ENCODE measurements at places on chromosomes 12 and 14.

GRCh38 chr12:95328708-95329107 is 111.1 kb downstream of the VEZT start:
- DNase-seq = no peak

GRCh38 chr14:99648027-99648784 is 3.3 kb downstream of the HHIPL1 start:
- no peak for DNase-seq

DNA sequence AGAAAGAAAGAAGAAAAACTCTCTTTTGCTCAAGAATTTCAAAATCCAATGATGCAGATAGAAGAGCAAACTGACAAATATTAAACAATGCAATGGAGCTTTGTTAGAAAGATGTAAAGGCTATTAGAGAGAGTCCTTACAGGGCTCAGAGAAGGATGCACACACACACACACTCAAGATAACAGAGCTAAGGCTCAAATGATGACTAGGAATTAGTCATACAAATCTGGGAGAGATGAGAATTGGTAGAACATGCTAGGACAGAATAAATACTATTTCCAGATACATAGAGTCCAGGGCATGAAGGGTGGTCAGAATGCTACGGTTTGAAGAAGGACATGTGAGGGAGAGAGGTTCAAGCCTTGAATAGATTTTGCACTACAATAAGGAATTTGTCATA is 650.1 kb upstream of the MDGA2 start:
- DNase-seq = no peak

GRCh38 chr12:65533177-65533883 is 254.8 kb downstream of the MSRB3 start:
- peak; percentile 65 for DNase-seq

DNA sequence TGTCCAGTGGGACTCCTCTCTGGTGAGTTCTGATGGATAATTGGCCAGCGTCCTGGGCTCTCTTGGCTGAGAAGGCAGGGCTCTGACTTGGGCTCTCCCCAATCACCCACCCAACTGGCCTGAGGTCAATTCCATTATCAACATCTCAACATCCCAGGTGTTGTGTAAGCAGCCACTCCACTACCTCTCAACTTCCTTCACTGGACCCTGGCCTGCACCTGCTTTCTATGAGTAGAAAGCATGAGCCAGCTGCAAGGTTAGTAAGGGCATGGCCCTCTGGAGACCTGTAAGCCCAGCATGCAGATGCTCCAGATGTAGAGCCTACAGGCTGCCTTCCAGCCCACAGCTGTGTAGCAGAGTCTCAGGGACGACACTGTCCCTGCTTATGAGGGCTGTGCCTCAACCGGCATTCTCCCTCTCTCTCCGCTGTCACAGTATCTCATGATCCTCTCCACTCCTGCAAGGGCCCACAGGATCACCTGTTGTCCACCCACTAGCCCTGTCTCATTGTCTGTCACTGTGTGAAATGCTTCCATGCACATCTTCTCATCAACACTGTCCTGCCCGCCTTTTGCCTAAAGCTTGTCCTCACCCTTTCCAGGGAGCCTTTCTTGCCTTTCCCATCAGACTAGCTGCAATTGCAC is 5.4 kb upstream of the KRT81 start:
- no peak for DNase-seq

GRCh38 chr14:68423686-68424085 is 369.2 kb downstream of the ZFP36L1 start:
- no peak for DNase-seq

- DNase-seq = peak; percentile 98
Measured at GRCh38 chr12:2295941-2296461, 243.2 kb downstream of the CACNA1C start.

DNA sequence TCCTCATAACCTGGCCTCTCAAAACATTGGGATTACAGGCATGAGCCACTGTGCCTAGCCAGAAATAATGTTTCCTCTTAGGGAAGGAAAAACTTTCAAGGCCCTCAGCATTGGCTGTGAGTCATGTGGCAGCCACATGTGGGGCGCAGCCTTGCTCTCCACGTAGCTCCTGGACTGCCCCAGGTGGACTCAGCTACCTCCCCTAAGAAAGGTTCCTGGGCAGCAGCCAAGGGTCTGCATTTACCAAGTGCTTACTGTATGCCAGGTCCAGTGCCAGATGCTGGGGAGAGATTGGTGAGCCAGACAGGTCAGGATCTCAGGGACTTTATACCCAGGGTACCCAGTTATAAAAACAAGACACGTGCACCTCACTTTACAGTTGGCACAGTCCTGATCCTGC is 3.7 kb upstream of the TRPV4 start:
- DNase-seq = no peak

DNA sequence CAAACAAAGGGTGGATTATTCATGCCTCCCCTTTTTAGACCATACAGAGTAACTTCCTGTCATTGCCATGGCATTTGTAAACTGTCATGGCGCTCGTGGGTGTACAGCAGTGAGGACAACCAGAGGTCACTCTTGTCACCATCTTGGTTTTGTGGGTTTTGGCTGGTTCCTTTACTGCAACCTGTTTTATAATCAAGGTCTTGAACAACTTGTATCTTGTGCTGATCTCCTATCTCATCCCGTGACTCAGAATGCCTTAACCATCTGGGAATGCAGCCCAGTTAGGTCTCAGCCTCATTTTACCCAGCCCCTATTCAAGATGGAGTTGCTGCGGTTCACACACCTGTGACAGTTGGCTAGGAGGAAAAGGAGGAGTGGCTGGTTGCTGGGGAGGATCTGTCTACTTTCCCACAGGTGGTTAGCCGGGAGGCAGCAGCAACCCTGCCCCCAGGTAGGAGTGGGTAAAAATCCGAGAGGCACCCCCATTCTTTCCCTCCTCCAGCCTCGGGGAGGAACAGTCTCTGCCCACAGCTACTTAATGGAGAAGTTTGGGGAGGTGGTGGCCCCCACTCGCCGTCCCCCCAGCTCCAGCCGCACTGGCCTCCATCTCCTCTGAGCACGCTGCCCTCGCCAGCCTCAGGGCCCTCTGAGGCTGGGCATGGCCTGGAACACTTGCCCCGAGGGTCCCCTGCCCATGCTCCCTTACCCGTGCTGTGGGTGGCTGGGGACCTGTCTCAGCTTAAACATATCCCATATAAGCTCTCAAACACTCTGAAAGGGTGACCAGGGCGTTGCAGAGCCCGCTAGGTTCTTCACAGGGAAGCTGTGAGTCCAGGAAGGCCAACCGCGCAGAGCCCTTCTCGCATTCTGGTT is 41.7 kb downstream of the SMIM41 start:
- no peak for DNase-seq

GRCh38 chr12:114335607-114336006 is 70.3 kb downstream of the TBX5 start:
- no peak for DNase-seq

GRCh38 chr14:99562856-99563748 is 40.9 kb downstream of the CCDC85C start:
- DNase-seq = peak; percentile 69

DNA sequence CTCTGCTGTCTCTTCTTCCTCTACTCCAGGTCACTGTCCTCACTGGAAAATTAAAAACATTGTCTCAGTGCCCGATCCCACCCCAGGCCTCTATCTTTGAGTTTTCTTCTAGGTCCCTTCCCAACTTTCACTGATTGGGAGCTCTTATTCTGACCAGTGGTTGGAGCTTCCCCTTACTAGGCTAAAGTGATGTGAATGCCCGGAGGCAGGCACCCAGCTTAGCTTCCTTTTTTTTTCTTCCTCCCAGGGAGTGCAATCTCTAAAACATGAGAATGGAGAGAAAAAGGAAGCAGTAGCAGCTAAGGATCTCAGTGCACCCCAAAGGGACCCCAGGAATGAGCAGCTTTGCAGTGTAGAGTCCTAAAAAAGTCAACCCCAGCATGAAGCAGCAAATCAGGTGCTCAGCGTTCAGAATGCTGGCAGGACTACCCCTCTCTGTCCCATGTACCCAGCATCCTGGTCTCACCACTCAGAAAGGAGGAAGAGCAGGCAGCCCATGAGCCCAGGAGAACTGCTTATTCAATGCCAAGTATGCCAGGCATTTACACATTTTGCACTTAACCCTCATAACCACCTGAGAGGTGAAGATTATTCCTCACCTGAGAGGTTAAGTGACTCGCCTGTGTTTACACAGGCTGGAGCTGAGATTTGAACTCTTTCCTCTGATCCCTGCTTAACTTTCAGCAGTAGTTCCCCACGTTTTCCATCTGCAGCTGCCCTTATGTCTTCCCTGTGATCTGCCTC is 146.2 kb upstream of the PWP1 start:
- DNase-seq = no peak

- DNase-seq = no peak
Measured at GRCh38 chr12:13033476-13033875, 10.7 kb upstream of the FAM234B start.

DNA sequence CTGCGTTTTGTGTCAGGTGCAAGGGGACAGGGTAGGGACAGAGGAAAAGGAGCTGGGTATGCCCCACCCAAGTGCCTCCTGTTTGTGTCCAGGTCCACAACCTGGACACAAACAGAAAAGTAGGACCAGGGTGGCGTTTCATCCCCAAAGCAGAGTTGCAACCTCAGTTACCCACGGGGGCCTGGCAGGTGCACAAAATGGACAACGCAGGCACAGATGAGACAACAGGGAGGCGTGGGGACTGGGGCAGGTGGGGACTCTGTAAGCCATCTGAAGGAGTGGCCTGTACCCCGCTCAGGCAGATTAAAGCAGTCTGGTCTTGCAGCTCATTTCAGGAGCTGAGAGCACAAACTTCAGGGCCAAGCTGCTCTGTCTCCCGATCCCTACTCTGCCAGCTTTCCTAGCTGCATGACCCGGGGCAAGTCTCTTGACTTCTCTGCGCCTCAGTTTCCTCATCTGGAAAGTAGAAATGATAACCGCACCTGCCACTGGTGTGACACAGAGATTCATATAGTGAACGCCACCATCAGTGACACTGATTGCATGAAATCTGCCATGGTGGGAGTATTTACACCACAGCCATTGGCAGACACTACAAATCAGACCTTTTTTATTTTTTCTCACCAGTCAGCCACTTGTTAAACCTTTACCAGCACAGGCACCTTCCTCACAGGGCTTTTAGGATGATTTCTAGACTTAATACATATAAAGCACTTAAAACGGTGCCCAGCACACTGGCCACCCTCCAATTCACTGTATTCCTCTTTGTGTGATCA is 123.0 kb downstream of the PHETA1 start:
- no peak for DNase-seq

DNA sequence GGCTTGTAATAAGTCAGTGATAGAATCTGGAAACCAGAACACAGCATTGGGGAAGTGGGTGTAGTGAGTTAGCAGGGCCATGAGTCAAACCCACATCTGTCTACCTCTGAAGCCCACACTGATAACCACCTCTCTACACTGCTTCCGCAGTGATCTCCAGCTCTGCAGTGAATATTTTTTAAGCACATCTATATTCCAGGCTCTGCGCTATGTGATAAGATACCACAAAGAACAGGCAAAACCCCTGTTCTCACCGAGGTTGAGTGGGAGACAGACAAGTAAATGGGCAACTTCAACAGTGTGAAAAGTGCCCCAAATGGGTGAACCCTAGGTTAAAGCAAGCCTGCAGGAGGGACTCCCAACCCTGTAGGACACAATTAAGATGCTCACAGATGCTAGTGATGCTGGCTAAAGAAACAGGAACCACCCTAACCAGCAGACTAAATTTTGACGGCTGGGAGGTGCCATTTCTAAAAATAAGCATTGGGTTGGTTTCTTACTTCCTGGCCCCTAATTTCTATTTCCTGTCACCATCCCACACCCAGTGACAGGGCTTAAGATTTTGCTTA is 375.0 kb downstream of the DPF3 start:
- DNase-seq = no peak

DNA sequence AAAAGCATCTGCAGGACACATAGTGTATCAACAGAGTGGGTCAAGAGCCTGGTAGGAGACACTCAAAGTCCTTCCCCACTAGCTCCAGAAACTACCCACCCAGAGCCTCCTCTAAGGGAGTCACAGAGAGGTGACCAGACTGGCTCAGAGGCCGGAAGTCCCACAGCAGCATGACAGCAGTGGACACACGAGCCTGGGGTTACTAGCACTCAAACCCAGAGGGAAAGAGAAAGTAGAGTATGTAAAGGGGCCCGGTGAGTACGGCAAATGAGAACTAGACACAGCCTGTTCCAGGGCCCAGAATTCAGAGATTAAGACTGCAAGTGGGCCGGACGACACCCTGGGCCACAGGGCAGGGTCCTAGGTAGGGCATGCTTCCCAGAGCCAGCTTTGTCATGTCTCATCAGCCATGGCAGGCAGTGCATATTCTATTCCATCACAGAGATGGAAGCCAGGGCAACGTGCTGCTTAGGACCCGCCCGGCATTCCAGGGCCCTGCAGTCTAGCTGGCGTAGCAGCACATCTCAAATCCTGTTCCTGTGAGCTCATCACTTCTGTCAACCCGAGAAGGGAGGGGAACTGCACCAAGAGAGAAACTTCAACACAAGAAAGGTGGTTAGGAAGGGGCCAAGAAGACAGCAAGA is 4.2 kb downstream of the IFFO1 start:
- DNase-seq = no peak

- no peak for DNase-seq
Measured at GRCh38 chr12:22407397-22407796, 72.9 kb upstream of the ST8SIA1 start.

- no peak for DNase-seq
Measured at GRCh38 chr12:66607147-66607546, 71.7 kb downstream of the GRIP1 start.

DNA sequence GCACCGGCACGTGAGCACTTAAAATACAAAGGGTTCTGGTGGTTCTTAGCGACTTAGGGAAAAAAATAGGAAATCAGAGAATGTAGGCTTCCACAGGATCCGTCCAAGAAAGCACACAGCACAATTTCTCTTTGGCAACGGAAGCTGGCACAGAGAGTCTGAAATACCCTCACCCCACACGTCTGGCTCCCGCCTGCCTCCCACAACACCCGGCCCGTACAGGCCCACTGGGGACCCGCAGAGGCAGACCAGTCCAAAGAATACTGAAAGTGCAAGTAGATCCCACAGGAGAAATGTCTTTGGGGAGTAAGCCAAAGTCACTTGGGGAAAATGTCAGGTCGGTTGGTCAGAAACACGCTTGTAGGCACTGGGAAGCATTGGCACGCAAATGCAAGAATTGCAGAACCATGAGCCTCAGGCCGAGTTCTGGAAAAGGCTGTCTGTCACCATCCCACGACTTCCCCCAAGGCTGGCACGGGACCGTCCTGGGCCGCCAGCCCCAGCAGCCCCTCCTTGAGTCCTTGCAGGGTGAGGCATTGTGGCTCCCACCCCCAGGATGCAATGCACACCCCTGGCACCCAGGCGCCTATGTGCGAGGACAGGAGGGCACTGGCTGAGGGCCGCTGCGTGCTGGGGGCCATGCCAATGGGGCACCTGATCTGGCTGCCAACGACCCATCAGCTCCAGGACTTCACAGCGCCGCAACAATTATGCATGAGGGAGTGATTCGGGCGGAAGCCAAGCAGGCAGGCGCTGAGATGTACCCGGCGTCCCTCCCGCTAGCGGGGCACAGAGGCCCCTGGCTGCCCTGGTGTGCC is 29.7 kb downstream of the CHGA start:
- no peak for DNase-seq

All from Caki2 (cell line).